ENCODE measurements at places on chromosomes 1 and 21.

DNA sequence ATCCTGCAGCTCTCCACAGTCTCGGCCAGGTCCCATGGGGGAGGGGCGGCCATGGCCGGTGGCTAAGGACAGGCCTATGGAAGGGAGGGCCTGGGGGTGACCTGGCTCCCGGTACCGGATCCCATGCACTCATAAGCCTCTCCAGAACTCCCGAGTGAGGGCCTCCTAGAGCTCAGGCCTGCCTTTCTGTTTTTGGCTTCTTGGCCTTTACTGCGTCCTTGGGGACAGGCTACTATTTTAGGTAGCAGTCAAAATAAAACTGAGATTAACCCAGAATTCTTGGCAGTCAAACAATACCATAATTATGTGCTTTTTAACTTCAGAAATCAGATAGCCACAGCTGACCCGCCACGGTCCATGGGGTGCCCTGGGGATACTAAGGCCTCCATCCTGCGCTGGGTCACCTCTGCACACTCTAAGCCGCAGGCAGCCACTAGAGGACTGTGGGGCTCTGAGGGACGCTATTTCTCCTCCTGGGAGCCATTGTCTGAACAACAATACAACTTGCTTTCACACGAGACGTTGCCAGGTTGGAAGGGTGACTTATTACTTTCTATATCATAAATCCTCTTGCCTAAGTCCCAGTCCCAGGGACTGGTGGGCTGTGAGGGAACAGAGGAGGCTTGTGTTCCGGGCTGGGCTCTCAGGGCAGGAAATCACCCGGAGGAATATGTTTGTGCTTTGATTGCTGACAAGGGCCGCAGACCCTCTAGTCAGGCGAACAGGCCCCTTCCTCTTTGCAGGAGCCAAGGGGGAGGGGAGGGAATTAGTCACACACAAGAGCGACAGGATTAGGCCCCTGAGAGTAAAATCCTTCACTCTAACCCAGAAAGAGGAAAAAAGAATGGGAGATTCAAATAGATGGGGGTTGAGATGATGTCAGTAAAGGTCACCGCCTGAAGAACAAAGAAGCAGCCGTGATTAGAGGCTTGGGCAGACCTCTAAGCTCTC lies 40.7 kb upstream of the BCAR3 start:
- DNase-seq: no peak

- DNase-seq: no peak
Observed at GRCh38 chr1:185843297-185843869, 109.2 kb downstream of the HMCN1 start.

DNA sequence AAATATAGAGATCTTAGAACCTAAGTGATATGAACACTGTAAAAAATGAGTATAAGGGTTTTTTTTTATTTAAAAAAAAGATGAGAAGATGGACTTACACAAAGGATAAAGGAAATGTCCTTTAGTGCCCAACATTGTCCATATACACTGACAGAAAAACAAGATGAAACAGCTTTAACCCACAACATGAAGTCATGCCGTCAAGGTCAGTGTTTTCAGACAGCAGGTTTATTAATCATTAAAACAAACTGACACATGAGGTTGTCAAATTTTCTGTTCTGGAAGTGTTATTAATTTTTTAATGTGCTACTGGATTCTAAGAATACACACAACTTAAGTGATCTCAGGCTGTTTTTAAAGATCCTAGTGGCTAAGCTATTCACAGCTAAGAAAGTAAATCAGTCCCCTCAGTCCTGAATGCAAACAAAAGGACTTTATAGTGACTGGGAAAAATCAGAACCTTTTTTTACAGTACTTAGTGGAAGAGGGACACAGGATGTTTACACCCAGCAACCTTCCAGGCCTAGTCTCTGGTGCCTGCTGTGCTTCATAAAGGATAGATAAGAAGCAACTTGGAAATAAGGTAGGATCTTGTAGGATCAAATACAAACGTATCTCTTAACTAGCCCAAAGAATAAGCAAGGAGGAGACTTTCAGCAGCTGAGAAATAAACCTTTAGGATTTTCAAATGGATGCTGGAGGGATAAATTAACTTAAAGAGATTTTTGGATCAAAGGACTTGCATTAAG lies 21.9 kb upstream of the PKN2 start:
- no peak for DNase-seq

- DNase-seq: no peak
Observed at GRCh38 chr1:203219934-203220333, 9.5 kb downstream of the CHIT1 start.

- DNase-seq: no peak
Observed at GRCh38 chr1:199295107-199295506, 656.3 kb downstream of the PTPRC start.

DNA sequence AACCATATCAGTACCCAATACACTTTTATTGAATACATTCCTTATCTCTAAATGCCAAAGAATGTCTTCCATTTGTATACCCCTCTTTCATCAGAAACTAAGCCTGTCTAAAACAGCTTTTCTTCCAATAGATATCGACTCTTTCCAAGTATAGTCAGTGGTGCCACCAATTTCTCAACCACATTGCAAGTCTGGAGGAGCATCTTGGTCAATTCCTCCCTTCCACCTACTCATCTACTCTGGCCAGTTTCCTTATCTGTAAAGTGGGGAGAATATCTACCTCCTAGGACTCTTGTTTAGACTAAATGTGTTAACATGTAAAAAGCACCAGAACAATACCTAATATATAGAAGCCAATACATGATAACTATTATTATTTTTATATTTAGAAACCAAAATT lies 28.5 kb upstream of the FGGY start:
- DNase-seq: no peak

DNA sequence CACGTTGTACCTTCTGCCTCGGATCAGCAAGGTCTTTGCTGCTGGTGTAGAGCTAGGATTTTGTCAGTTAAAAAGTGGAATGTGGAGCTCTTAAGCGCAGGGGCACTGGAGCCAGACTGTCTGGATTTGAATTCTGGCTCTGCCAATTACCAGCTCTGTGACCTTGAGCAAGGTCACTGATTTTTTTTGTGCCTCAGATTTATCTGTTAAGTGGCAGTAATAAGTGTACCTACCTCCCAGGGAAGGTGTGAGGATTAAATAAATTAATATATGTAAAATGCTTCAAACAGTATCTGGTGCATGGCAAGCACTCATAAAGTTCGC lies 40.3 kb downstream of the UBE2U start:
- DNase-seq: no peak

- DNase-seq: no peak
Observed at GRCh38 chr1:229900220-229900619, 166.8 kb upstream of the GALNT2 start.

DNA sequence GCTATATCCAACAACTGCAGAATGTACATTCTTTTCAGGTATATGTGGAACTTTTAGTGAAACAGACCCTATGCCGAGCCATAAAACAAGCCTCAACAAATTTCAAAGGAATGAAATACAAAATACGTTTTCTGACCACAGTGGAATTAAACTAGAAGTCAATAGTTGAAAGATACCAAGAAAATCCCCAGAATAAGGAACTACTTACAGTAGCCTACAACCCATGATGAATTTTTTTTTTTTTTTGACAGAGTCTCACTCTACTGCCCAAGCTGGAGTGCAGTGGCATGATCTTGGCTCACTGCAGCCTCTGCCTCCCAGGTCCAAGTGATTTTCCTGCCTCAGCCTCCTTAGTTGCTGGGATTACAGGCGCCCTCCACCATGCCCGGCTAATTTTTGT lies 83.4 kb downstream of the RUNX3 start:
- DNase-seq: no peak

GRCh38 chr1:221549815-221550214 lies 192.1 kb downstream of the DUSP10 start:
- DNase-seq: no peak

- peak; percentile 91 for DNase-seq
Observed at GRCh38 chr1:67850611-67851075, 17.4 kb upstream of the GNG12 start.

DNA sequence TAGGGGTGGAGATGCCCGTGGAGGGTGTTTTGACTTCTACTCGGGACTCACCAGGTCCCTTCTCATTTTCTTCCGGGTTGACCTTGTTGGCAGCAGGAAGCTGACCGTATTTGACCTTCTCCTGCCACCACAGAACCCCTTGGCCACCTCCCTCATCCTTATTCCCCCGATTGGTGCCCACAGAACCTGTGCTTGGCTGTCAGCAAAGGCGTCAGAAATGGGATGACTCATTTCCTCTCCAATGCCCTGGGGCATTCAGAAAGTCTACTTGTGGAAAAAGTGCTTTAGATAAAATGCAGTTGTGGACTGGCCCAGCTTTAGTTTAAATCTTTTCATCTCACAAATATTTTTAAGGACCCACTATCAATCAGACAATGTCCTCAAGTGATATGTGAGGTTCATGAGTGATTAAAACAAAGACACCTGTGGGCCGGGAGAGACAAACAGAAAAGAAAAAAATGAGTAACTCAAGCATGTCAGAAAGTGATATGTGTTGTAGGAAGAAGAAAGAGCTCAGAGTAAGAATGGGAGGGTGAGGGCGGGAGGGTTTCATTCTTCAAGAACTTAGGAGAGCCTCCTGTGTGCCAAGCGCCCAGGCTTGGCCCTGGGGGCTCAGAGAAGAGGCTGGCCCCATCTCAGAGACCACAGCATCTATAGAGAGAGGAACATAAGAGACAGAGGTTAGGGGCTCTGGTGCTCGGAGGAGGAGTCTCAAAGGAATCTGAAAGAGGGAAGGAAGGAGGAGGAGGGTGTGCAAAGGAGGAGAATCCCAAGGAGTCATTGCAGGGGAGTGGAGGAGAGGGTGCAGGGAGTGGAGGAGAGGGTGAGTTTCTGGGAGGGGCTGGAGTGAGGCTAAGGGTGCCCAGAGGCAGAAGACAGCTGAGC lies 221.6 kb upstream of the VAMP3 start:
- peak; percentile 91 for DNase-seq

DNA sequence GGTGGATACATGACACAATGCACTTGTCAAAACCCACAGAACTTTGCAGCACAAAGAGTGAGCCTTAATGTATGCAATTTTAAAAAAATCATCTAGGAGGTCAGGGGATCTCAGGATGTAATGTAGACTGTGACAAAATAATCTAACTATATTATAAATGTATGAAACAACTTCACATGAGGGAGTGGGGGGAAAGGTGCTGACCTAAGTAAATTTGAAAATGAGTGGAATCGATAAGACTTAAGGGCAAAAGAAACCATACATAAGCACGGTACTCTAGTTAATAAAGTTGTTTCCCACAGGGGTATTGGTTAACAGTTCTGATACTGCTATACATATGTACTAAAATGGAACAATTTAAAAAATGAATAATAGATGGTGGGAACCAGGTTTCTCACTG lies 64.7 kb downstream of the PRPF38A start:
- no peak for DNase-seq

GRCh38 chr21:35343046-35343819 lies 294.1 kb upstream of the RUNX1 start:
- DNase-seq: no peak

DNA sequence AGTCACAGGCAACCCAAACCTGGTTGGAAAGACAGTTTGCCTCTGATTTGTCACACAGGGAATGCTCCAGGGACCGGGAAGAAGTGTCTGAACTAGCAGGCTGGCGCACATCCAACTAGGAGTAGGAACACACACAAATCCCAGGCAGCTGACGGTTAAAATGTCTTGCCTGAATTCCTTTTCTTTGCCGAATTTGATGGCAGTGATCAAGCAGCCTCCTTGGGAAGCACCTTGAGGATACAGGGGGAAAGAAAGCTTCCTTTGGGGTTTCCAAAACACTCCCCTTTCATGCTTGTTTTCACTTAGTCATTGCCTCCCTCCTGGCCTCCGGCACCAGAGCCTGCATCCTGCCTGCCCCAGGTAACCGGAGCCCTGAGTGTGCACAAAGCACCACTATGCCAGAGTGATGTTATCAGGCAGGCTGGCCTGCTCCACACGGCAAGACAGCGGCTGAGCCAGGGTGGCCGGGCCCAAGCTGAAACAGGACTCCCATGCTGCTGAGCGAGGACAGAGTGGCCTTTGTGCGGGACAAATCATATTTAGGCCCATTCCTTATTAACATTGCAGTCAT lies 193.8 kb downstream of the LMX1A start:
- DNase-seq: no peak

DNA sequence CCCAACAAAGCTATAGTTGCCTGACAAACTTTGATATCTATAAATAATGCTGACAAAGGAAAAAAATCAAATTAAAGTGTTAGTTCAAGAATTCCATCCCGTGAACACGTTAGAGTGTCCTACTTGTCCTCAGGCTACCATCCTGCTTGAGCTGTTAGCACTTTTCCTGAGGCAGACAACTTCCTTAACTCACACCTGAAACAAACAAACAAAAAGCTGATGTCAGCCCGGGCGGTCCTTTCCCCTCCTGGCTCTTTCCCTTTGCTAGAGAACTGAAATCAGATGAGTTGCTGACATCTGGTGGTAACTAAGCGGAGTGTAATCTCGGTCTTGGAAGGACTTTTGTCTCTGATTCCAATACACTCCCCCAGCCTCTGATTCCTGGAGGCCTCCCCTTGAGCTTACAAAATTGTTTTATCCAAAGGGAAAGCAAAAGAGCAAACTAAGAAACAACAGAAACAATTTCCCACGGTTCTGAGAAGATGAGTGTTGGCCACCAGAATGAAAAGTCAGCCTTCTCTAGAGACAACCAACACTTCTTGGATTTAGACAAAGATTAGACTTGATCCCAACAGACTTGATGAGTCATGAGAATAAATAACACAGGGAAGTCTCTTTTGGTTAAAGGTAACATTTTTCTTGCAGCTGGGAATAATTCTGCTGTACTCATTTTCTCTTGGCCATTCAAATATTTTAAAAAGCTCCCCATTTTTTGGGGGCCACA lies 135.4 kb downstream of the PROX1 start:
- no peak for DNase-seq

GRCh38 chr21:37582590-37582989 lies 216.0 kb downstream of the DYRK1A start:
- peak; percentile 29 for DNase-seq

GRCh38 chr21:34179204-34179935 lies 106.0 kb downstream of the MRPS6 start:
- no peak for DNase-seq

GRCh38 chr1:153942766-153943549 lies 3.6 kb downstream of the DENND4B start:
- no peak for DNase-seq

GRCh38 chr1:27372022-27372807 lies 2.4 kb downstream of the FCN3 start:
- no peak for DNase-seq

GRCh38 chr1:63679076-63679475 lies 85.9 kb downstream of the PGM1 start:
- DNase-seq: no peak

DNA sequence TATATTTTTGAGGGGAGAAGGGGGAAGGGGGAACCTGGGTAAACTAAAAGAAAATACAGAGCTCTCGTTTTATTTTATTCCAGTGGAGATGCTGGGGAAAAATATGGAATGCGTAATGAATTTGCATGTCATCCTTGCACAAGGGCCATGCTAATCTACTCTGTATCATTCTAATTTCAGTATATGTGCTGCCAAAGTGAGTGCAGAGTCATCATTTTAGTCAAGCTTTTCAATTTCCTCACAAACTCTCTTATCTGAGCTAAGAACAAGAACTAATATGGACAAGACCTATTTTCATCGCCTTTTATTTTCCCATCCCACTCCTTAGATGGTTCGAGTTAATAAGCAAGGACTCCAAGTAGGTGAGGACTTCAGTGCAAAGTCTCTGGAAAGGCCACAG lies 13.2 kb downstream of the ADORA3 start:
- DNase-seq: no peak

Measured in HS-27A (cell line).